CD4-positive, alpha-beta T cell treated with Interleukin-4 for 4 hours (primary cell): ENCODE measurements at places on chromosomes 5 and 9.

DNA sequence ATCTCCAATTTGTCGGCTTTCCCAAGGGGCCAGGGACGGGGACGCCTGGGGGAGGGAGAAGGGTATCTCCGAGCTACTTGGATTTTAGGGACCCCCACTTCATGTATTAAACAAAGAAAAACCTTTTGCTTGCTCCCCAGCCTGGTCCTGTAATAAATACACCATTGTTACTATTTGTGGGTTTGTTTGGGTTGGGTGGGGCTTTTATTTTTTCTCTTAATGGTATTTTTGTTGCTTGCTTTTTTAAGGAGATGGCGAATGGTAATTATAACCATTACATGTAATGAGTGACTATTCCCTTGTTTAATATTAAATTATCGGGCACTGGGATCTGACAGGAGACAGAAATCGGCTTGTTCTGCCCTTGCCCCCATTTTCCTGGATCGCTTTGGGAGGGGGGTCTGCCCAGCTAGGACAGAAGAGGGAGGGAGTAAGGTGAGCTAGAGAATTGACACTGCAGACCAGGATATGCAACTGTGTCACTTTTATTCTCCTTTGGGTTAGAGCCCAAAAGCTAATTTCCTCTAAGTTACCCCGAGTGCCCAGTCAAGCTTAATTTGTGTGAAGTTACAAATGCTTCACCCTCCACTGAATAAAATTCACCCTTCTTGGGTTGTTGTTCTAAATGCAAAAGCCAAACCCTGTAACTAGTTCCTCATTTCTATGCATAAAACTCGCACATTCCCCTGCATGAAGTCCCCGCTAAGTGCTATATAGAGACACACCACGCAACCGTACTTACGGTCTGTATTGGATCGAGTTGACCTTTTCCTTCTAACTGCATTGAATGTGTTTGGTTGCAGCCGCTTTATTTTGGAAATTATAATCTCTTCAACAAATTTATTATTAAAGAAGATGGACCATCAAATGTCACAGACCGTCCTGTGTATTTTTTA, 1.6 kb upstream of the ZNF608 start:
- no peak for DNase-seq

DNA sequence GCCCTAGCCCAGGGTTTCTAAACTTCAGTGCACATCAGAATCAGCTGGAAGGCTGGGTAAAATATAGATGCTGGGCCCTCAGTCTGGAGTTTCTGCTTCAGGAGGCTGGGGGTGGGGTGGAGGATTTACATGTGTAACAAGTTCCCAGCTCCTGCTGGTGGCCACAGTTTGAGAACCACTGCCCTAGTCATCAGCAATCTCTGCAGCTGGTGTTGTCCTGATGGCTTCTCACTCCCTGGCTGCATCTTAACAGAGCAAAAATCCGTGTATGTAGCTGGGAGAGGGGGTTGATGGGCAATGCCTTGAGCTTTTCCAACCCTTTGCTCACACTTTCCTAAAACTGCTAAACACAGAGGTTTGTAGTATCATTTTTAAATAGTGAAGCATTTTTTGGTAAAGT, 186.0 kb upstream of the KLF9 start:
- DNase-seq = no peak

GRCh38 chr9:114847492-114848417, 41.9 kb upstream of the TNFSF15 start:
- no peak for DNase-seq

- DNase-seq = peak; percentile 35
These were observed 58.1 kb downstream of the MARCHF3 start for GRCh38 chr5:126972062-126972895.

DNA sequence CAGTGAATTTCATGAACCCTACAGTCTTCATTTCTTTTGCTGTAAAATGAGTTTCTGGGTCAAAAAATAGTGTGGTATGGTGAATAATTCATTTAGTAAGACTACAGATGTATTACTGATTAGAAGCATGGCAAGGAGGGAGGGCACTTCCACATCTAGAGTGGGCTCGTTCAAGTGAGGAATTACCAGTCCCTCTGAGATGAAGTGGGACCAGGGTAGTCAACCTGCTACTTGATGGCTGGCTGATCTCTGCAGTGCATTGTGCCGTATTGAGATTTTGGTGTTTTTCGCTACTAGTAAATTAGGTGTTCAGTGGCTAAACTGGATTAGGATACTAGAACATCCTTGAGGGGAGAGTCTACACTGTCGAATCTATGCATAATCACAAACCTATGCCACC, 10.8 kb downstream of the CDC37L1 start:
- no peak for DNase-seq

DNA sequence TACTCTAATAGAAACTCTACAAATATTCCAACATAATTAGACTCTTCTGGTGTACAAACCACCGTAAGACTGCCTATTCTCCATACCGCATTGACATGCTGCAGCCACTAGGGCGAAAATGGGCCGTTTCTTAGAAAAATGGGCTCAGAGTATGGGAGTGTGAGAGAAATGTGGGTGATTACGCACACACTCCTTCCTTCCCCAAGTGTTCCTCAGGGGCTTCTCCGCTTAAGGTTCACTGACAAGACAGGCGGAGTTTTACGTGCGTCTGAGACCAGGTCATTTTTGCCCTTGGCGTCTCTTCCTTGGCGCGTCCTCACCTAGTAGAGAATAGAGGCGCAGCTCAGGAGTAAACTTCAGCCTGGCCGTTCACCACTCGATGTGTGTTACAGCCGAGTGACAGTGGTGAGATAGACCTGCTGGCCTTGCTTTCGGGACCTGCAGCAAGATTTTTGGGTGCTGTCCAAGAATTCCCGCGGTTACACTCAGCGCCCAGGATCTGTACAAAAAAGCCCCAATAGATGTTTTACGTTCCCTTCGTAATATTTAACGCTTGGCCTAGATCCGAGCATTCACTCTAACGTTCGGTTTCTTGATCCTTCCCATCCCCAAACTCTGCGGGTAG, 1.8 kb upstream of the NTRK2 start:
- no peak for DNase-seq

DNA sequence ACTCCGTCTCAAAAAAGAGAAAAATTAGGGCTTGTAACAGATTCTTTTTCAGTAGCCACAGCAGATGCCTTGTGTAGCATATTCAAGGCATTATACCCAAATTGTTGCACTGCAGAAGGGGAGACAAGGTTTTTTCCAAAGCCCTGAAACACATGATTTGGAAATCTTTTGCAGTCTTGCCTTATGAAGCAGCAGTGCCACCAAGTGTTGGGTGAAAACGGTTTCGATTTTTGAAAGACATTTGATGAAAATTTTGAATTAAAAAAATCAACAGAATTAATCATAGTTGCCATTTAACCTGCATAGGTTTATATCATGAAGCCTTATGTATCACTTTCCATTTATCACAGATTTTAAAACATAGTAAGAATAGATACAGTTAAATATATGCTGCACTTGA, 479.5 kb downstream of the TAF11L14 start:
- DNase-seq = no peak

- no peak for DNase-seq
These were observed 355.3 kb downstream of the NFIB start for GRCh38 chr9:13958672-13959071.

DNA sequence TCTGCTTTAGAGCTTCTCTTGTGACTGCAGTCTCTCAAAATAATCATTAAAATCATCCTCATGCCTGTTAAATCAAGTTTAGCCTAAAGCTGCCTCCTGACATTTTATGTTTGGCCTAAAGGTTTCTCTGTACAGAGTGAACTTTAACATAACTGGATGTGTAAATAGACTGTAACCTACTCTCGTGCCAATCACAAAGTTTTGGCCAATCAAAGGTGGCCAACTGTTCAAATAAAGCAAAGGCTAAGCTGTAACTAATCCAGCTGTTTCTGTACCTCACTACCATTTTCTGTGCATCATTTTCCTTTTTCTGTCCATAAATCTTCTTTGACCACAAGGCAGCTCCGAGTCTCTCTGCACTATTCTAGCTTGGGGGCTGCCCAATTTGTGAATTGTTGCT, 86.2 kb downstream of the GCNT1 start:
- no peak for DNase-seq

DNA sequence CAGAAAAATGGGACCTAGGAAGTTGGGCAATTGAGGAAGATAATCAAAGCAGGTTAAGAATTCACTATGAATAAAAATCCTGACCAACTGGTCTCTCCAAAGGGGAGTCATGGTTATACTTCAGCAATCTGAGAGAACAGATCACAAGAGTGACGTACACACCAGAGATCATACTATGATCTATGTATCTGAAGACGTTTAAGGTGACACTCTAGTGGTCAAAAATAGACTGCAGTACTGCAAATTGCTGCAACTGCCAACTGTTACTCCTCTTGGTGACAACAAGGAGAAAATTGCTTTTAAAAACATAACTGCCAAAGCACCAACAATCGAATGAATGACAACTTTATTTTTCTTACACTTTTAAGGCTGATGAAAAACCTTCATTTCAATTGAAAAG, 4.9 kb downstream of the AK6 start:
- DNase-seq = peak; percentile 16

DNA sequence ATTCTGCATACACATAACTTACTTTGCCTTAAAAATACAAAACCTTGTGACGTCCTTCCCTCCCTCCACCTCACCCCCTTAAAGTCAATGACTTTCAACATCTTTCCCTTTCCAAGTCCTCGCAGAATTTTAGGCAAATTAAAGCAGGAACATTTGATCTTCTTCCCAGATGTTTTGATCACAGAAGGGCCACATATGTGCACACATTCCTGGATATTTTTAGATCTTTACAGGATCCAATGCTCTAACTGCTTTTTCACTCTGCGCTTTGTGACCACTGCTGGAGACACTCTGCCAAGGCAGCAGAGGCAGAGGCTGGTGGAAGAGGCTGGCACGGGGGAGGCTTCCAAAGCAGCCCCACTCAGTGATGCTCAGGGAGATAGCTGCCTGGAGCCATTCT, 130.7 kb downstream of the SEC61B start:
- no peak for DNase-seq

- no peak for DNase-seq
These were observed 23.8 kb downstream of the ANXA2R start for GRCh38 chr5:43016217-43016779.
